EH (cell line): ENCODE measurements at places on chromosomes 2 and 18.

DNA sequence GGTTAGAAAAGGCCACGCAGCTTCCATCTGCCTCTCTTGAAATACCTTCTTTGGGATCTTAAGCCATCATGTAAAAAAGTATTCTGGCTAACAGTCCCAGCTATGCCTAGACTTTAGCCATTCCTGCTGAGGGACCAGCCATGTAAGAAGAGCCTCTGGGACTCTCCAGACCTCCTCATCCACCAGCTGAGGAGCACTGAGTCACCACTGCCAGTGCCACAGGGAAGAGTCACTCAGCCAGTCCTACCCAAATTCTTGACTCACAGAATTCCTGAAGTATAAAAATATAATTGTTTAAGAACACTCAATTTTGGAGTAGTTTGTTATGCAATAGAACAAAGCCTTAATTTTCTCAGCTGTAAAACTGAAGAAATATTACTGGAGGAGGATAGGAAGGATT, 436.7 kb downstream of the ZEB2 start:
- peak; percentile 95 for DNase-seq

- DNase-seq: peak; percentile 21
Observed at GRCh38 chr2:236170590-236171165, 2.5 kb upstream of the GBX2 start.

DNA sequence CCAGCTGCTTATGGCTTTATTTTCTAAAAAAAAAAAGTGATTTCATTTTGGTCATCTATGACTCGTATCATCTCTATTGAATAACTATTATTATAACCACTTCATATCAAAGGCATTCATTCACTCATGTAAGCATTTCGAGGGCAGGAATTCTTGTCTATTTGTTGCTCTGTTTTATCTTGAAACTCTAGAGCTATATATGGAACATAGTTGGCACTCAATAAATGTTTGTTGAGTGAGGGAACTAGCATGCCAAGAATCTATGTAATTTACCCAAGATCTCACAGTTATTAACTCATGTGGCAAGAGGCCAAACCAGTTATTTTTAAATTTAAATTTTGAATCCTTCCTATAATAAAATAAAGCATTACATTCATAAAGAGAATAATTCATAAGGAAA, 470.1 kb downstream of the TMX3 start:
- peak; percentile 81 for DNase-seq

DNA sequence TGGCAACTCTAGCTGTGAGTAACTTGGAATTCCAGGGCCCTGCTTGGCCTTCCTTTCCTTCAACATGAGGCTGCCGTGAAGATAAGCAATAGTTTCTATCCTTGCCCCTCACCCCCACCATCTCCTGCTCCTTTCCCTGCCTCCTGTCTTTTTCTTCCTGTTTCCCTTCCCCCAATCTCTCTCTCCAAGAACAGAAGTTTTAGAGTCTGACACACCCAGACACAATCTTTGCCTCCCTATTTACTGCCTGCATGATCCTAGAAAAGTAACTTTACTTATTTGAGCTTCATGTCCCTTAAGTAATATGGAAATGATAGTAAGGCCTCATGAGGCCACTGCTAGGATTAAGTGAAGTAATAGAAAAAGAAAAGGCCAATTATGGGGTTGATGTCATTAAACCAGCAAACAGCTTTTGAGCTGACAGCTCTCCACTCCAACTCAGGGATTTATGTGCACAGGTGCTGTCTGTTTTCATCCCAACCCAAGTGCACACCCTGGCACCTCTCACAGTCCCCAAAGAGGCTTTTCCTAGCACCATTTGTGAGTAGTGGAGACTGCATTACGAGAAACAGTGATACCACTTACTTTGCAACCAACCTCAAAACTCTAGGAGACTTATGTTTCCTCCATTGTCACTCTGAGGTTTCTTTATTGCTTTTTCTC, 123.7 kb upstream of the SIX3 start:
- no peak for DNase-seq

DNA sequence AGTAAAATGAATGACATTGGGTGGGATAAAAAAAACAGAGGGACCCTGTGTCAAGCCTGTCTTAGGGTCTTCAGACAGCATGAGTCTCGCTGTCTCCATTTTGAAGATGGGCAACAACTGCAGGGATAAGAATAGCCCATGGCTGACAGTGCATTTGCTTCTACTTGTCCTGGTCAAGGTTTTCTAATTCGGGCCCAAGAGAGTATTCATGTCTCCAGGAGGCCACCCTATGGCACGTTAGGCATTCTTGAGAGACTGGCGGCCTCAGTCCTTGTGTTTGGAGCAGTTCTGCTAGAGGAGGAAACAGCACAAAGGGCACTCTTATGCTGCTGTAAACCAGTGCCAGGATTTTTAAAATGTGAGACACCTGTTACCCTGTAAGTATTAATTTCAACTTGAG, 9.5 kb upstream of the MYL1 start:
- no peak for DNase-seq

GRCh38 chr2:148221166-148221565, 200.3 kb downstream of the MBD5 start:
- DNase-seq: no peak

DNA sequence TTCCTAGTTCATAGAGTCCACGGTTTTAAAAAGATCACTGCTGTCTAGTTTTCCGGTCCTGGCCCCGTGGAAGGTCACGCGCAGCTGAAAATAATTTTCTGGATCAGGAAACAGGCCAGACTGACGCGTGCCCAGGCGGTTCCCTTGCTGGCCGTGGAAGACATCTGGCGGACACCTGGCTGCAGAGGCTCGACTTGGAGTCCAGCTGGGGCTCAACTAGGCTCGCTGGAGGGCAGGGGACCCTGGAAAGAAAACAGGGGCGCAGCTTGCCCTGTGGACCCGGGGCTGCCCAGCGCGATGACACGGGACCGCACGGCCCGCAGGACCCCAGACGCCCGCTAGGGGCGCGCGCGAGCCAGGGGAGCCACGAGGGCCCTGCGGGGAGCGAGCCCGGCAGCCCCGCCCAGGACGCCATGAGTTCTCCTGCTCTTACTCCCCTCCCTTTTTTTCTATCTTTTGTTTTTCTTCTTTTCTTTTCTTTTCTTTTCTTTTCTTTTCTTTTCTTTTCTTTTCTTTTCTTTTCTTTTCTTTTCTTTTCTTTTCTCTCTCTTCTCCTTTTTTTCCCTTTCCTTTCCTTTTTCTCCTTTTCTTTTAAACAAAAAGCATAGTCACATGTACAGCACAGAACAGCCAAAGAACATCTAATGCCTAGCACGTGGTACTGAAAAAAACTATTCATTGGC, 43.2 kb upstream of the UBE2F start:
- DNase-seq: peak; percentile 73

GRCh38 chr2:231785822-231786176, 446 bp upstream of the COPS7B start:
- DNase-seq: no peak
